ENCODE measurements at places on chromosomes 6 and 20. TPM values are rescaled to one million over a fixed set of nuclear protein-coding genes. Genes with fewer than 3 reads are reported as not detected.

MRPL2 gene
- 8.9 TPM for total RNA-seq

KIF25 gene
- total RNA-seq, result not detected

KIZ gene
- 8.4 TPM for total RNA-seq

- DNase-seq, result no peak
Observed at GRCh38 chr6:89048985-89049384, 31.6 kb upstream of the PNRC1 start.

DNA sequence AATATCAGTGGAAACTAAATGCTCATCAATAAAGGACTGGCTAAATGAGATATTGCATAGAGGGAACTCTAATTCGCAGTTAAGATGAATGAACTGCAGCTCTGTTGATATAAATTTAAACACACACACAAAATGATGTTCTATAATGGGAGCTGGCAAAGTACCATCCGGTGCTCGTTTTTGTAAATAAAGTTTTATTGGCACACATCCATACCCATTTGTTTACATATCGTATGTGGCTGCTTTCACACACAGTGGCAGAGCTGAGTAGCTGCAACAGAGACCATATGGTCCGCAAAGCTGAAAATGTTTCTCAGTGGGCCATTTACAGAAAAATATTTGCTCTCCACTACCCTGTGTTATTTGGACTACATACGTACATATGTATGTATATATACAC, 120.7 kb downstream of the EDN3 start:
- DNase-seq, result no peak

DNA sequence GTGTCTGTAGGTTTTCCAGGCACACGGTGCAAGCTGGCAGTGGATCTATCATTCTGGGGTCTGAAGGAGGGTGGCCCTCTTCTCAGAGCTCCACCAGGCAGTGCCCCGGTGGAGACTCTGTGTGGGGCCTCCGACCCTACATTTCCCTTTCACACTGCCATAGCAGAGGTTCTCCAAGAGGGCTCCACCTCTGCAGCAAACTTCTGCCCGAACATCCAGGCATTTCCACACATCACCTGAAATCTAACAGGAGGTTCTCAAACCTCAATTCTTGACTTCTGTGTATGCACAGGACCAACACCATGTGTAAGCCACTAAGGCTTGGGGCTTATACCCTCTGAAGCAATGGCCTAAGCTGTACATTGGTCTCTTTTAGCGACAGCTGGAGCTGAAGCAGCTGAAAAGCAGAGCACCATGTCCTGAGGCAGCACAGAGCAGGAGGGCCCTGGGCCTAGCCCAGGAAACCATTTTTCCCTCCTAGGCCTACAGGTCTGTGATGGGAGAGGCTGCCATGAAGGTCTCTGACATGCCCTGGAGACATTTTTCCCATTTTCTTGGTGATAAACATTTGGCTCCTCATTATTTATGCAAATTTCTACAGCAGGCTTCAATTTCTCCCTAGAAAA, 253.3 kb downstream of the ERMARD start:
- no peak for DNase-seq

GRCh38 chr6:157831424-157832249, 8.6 kb downstream of the SNX9 start:
- DNase-seq, result no peak

DNA sequence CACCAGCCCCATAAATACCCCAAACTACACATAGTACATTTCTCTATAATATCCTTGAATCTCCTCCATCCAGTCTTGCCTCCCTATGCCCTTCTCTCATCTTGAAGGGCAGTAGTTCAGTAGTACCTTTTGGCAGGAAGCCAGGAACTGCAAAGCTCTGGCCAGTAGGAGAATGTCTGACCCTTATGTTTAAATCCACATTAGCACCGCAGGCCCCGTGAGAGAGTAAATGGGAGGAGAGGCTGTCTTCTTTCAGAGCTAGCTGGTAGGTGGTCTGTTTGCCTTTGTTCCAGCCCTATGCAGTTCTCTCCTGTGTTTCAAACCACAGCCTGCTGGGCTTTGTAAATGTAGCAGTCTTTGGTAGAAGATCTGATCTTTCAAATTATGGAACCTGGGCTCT, 690.7 kb downstream of the DOK5 start:
- no peak for DNase-seq

GRCh38 chr6:137717074-137718073, 149.7 kb upstream of the TNFAIP3 start:
- DNase-seq, result no peak

DNA sequence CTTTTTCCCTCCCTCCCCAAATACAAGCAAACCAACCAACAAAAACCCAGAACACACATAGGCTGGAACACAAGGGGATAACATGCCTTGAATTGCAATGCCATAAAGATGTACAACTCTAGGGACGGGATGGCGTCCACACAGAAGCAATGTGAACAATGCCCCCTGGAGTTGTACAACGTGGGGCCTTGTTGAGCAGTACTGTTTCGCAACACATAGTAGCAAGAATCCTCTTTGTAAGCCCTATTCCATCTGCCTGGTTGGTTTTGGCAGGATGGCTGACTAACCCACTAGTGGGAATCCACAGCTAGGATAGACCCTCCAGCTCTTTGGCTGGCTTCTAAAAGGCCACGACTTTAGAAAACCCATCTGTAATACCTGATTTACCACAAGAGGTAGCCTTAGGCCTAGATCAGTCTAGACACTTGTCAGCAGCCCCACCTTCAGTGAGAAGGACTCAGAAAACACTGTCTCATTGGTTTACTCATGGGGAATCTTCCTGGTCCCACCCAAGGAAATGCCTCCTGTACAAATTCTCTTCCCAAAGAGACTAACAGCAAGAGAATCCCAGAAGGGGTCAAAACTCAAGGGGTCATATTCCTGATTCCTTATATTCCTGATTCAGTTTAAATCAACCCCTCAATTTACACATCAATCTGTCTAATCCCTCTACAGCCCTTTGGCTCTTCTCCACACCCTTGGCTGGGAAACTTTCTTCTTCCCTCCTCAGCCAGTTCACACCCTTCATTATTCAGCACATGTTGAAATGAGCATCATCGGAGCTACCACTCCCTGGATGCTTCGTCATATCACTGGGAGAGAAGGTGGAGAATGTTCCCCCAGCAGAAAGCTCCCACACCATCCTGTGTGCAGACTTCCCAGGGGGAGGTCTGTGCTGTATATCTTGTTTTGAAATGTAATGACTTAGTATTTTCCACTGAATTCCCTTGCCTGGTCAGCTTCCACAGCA, 622.4 kb upstream of the FLRT3 start:
- DNase-seq, result no peak

- no peak for DNase-seq
Observed at GRCh38 chr20:42098418-42098817, 480.2 kb upstream of the CHD6 start.

Measured in occipital lobe (tissue), 3 donors.